AG09319 (cell line): ENCODE measurements at places on chromosomes 16 and 17.

GRCh38 chr16:50932348-50932935 is 190.6 kb downstream of the CYLD start:
- no peak for DNase-seq

- DNase-seq = no peak
Observed at GRCh38 chr17:82691714-82692113, 6.8 kb downstream of the RAB40B start.

DNA sequence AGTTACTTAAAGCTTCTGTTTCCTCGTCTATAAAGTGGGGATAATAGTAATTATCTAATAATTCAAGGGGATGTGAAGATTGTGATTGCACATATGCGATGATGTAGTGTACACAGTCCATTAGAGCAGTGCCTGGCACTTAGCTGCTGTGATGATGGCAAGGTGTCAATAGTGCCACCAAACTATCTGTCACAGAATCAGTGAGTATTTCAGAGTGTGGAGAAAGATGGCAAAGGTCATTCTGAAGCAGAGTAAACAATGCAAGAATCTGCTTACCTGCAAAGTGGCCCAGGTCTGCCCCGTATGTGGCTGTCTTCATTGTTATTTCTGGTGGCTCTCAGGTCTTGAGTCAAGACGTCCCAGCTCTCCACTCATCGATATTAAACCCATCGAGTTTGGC is 15.1 kb downstream of the SYT17 start:
- DNase-seq = no peak

DNA sequence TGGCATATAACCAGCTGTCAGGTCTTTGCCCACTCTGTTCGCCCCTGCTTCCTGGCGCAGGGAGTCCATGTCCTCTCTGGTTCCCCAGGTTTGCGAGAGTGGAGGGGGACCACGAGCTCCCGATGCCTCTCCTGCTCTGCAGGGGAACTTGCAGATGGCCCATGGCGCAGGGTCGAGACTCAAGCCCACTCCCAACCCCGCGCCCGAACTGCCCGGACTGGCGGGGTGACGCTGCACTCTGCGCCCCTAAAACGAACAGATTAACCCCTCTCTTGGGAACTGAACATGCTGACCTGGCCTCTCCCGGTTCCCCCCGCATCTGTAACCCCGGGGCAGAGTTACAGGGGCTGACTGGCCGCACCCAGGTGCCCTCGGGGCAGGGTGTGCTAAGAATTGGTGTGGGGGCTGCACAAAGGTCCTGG is 681 bp upstream of the PLA2G15 start:
- DNase-seq = no peak

DNA sequence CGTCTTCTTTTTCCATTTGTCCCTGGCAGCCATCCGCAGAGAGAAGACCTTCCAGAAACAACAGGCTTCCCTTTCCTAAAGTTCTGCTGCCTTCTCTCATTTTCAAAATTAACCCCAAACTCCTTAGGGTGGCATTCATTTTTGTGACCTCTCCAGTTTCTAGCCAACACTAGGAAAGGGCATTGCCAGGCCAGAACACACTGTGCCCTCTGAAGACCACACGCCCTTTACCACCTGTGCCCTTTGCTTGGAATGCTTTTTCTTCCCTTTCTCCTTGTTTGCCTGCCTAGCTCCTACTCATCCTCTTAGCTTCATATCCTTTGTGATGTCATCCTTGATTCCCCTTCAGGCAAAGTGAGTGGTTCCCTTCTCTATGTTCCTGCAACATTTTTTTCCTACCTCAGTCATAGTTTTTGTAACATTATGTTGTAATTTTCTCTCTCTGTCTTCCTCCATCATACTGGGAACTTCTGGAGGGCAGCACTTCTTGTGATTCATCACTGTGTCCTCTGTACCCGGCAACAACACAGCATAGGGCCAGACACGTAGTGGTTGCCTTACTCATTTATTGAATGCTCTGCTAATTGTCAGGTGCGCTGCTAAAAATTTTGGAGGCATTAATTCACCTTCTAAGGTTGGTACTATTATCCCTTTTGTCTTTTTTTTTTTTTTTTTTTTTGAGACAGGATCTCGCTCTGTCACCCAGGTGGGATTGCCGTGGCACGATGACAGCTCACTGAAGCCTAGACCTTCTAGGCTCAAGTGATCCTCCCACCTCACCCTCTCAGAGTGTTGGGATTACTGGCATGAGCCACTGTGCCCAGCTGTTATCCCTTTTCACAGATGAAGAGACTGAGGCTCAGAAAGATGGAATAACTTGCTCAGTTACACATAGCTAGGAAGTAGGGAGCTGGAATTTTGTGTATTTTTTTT is 1.0 kb downstream of the KAT8 start:
- no peak for DNase-seq

DNA sequence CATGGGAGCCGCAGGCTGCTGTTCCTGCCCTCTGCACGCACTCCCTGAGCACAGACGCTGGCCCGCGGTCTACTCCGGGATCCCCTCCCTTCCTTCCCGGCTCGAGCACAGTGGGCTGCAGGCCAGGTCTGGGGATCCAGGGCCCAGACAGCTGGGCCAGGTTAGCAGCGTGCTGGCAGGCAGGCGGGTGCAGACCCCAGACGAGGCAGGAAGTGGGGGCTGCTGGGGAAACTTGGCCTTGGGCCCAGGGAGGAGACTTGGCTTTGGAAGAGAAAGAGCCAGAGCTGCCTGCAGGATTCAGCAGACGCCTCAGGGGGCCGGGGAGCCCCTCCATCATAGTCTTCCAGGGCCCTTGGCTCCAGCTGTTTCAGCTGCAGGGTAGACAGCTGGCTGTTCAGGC is 30.2 kb upstream of the ABCC3 start:
- peak; percentile 24 for DNase-seq
